ENCODE measurements at places on chromosomes 1 and 21.

GRCh38 chr1:157771661-157772425, 5.1 kb downstream of the FCRL2 start:
- H3K4me3 ChIP-seq: no peak overlapping the region
- no peak for DNase-seq
- no peaks in the 10 kb centered on the region for H3K36me3 ChIP-seq
- no peaks in the 10 kb centered on the region for H3K4me1 ChIP-seq
- H3K27me3 ChIP-seq: no peaks in the 10 kb centered on the region
- no peak overlapping the region for H3K27ac ChIP-seq

GRCh38 chr1:230163719-230164118, 96.7 kb downstream of the GALNT2 start:
- H3K36me3 ChIP-seq: no peaks in the 10 kb centered on the region
- H3K4me3 ChIP-seq: no peak overlapping the region
- peak overlapping the region; percentile 74 for H3K27ac ChIP-seq
- DNase-seq: no peak
- H3K27me3 ChIP-seq: no peaks in the 10 kb centered on the region

DNA sequence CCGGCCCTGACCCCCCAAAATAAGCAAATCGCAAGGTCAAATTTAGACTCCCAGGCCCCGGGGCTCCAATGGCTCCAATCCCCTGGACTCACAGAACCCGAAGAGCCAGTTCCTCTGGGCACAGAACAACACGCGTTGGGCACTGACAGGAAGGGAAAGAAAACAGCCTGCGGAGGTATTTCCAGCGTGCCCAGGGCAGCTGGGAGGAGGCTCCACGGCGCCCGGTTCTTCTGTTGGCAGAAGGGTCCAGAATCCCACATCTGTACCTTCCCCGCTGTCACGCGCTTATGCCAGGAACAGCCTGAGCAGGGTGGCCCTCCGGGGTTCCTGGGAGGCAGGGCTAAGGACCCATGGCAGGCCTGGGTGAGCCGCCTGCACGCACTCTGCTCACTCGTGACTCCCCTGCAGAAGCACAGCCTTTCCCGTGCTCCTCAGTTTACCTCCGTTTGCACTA, 85.5 kb downstream of the RIPK4 start:
- H3K4me3 ChIP-seq: no peak overlapping the region
- no peak for DNase-seq
- no peak overlapping the region for H3K27ac ChIP-seq

GRCh38 chr1:83807821-83808220, 191.1 kb downstream of the TTLL7 start:
- H3K27ac ChIP-seq: no peak overlapping the region
- H3K4me1 ChIP-seq: no peaks in the 10 kb centered on the region
- no peaks in the 10 kb centered on the region for H3K36me3 ChIP-seq
- no peak overlapping the region for H3K4me3 ChIP-seq
- no peaks in the 10 kb centered on the region for H3K27me3 ChIP-seq

GRCh38 chr1:37434292-37435225, 39.8 kb upstream of the ZC3H12A start:
- no peaks in the 10 kb centered on the region for H3K36me3 ChIP-seq
- no peak overlapping the region for H3K27ac ChIP-seq
- H3K4me1 ChIP-seq: no peaks in the 10 kb centered on the region
- no peak overlapping the region for H3K4me3 ChIP-seq
- DNase-seq: peak; percentile 52

DNA sequence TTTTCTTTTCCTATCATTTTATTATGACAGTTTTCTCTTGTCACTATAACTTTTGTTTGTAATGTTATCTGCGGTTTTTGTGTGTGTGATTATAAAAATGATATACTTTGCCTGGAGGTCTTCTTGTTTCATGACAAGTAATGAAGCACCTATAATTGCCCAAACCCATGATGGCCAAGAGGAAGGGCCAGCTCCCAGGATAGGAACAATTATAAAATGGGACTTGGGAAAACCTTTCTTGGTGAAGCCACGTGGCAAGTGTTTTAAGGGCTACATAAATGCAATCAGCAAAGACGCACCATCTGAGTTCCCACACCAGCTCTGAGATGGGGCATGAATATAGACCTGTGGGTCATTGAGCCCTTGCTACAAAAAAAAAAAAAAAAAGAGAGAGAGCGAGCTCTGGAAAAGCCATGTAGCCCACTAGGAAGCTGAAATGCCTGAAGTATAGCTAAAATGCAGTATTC, 462.6 kb upstream of the RUNX1 start:
- no peaks in the 10 kb centered on the region for H3K36me3 ChIP-seq
- H3K4me3 ChIP-seq: no peak overlapping the region

- no peak overlapping the region for H3K27ac ChIP-seq
- DNase-seq: no peak
- H3K4me3 ChIP-seq: no peak overlapping the region
- no peaks in the 10 kb centered on the region for H3K4me1 ChIP-seq
Observed at GRCh38 chr1:214859647-214860046, 222.9 kb upstream of the KCNK2 start.

DNA sequence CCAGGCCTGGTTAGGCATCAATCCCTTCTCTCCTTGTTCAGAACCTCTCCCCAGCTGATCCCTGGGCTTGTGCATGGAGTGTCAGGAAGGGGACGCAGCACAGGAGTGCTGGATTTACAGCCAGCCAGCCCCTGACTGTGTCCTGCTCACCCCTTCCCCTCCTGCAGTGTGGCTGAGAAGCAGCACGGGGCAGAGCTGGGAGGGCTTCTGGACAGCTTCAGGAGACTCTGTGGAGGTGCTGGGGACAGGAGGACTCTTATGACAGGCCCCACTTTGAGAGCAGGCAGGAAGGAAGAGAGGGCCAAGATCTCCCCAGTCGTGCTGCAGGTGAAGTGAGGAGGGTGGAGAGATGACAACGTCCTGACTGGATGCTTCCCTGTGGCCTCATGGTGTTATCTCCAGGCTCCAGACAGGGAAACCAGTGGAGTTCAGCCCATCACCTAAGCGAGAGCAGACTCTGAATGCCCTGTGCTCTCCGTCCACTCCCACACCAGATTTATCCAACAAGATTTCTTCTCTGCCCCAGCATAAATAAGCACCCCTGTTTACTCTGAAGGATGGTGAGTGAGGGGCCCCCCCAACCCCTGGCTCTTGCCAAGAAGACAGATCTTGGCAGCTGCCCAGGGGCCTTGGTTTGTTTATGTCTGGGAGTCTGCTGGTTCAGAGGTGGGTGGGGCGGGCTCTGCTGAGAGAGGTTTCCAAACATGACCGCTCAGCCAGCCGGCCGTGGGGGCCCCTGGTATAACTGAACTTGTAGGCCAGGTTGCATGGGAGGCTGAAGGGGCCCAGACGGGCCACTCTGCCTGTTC, 21.3 kb downstream of the TMCC2 start:
- DNase-seq: peak; percentile 49
- no peak overlapping the region for H3K4me3 ChIP-seq
- H3K4me1 ChIP-seq: peaks cover 33% of the 10 kb centered on the region
- H3K27me3 ChIP-seq: no peaks in the 10 kb centered on the region
- no peaks in the 10 kb centered on the region for H3K36me3 ChIP-seq
- H3K27ac ChIP-seq: no peak overlapping the region

- peaks cover 7% of the 10 kb centered on the region for H3K4me1 ChIP-seq
- peaks cover 65% of the 10 kb centered on the region for H3K36me3 ChIP-seq
- H3K27ac ChIP-seq: no peak overlapping the region
- no peak overlapping the region for H3K4me3 ChIP-seq
Observed at GRCh38 chr1:28578696-28579218, 13.3 kb upstream of the RAB42 start.

DNA sequence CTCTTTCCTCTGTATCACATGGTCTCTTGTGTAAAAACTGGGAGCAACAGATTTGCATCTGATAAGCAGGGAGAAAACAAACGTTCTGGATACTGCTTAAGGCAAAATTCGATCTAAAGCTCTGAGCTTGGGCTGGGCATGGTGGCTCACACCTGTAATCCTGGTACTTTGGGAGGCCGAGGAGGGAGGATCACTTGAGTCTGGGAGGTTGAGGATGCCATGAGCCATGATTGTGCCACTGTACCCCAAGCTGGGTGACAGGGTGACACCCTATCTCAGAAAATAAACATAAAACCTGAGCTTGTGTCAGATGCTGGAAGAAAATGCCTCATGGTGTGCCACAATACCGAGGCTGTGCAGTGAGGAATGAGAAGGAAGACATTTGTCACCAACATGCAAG, 73.9 kb downstream of the SCCPDH start:
- DNase-seq: no peak
- H3K4me1 ChIP-seq: no peaks in the 10 kb centered on the region
- no peaks in the 10 kb centered on the region for H3K36me3 ChIP-seq
- peaks cover 20% of the 10 kb centered on the region for H3K27me3 ChIP-seq
- no peak overlapping the region for H3K4me3 ChIP-seq

GRCh38 chr21:15422783-15423182, 307.0 kb upstream of the USP25 start:
- no peak overlapping the region for H3K4me3 ChIP-seq
- H3K4me1 ChIP-seq: no peaks in the 10 kb centered on the region
- no peak for DNase-seq
- no peaks in the 10 kb centered on the region for H3K27me3 ChIP-seq

- H3K27ac ChIP-seq: peak overlapping the region; percentile 82
- H3K4me1 ChIP-seq: peaks cover 6% of the 10 kb centered on the region
- no peaks in the 10 kb centered on the region for H3K36me3 ChIP-seq
- no peaks in the 10 kb centered on the region for H3K27me3 ChIP-seq
- DNase-seq: no peak
Observed at GRCh38 chr21:31161157-31161556, 122.9 kb upstream of the KRTAP19-8 start.

DNA sequence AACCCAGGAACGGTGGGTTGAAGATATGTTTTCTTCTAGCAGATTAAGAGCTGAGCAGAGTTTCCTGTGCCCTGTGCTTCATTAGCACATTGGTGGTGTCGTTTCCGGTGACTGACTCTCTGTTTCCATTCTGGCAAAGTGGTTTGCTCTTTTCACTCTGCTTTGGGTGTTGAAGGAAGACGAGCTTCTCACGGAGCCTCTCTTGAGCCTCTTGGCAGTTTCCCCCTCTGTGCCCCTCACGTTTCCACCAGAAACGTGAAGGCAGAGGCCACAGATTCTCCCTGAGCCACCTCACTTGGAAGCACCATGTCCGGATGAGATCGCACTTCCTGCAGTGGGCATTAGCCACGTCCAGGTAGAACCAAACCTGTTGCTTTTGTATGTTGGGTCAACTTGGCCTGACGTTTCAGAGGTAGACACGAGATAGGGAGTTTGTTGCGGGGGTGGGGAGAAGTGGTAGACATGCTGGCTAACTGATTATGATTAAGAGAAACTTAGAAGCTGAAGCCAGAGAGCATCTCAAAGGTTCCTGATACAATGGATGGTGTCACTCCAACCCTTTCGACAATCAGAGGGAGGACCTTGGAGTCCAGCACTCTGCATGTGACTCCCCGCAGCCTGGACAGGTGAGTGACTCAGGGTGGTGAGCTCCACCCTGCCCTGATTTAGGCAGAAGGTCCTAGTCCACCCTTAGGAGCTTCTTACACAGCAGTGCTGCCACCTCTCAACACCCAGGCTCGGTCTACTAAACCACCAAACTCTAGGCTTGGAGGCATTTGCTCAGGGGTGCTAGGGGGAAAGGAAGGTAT, at the start of gene LAX1:
Gene LAX1 (plus strand): TSS at position 155 of the 809 bp plus-strand sequence. CDS start 383 bp downstream, at position 538.
- H3K27me3 ChIP-seq: no peaks in the 10 kb centered on the region
- H3K4me3 ChIP-seq: peak within 1 kb of the TSS; percentile 34
- H3K36me3 ChIP-seq: no peaks in the 10 kb centered on the region
- H3K27ac ChIP-seq: peak within 1 kb of the TSS; percentile 75
- DNase-seq: no peak

- H3K4me3 ChIP-seq: peak overlapping the region; percentile 16
- H3K36me3 ChIP-seq: no peaks in the 10 kb centered on the region
- peaks cover 43% of the 10 kb centered on the region for H3K4me1 ChIP-seq
- H3K27ac ChIP-seq: peak overlapping the region; percentile 76
- H3K27me3 ChIP-seq: no peaks in the 10 kb centered on the region
- peak; percentile 32 for DNase-seq
Observed at GRCh38 chr1:183090391-183091006, 67.3 kb downstream of the LAMC1 start.

- DNase-seq: peak; percentile 8
- H3K4me1 ChIP-seq: peaks cover 5% of the 10 kb centered on the region
- no peaks in the 10 kb centered on the region for H3K27me3 ChIP-seq
- no peak overlapping the region for H3K4me3 ChIP-seq
- no peak overlapping the region for H3K27ac ChIP-seq
Observed at GRCh38 chr1:204660509-204660908, 25.0 kb downstream of the LRRN2 start.

DNA sequence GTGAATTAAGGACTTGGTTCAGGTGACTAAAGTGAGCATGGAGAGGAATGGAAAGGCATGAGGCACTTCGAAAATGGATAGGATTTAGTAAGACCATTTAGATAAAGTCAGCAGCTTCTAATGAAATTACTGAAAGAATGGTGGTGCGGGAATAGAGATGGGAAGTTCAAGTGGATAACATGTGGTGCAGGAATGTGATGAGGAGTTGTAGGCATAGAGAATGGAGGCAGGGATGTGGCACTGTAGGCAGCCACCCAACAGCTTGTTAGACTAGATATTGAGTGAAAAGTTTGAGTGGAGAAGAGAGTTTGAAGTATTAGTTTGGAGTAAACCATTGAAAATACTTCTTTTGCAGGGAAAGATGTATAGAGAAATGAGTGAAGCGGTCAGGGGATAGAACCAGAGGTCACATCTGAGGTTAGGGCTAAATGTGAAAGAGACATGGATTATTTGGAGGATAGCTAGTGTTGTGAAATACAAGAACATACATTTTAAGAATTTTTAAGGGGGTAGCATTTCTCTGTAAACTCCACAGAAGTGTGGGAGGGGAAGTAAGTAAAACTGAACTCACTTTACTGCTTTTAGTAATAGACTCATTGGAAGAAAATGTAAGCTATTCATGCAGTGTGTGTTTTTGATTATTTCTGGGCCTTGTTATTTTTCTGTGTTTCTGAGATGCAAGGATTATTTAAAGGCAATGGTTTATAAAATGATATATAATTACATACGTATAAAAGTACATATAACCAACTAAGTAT, 46.2 kb downstream of the DYRK1A start:
- no peaks in the 10 kb centered on the region for H3K36me3 ChIP-seq
- H3K4me1 ChIP-seq: peaks cover 50% of the 10 kb centered on the region
- no peak overlapping the region for H3K27ac ChIP-seq

GRCh38 chr1:232571523-232571922, 58.4 kb downstream of the SIPA1L2 start:
- H3K4me1 ChIP-seq: no peaks in the 10 kb centered on the region
- no peak overlapping the region for H3K4me3 ChIP-seq
- no peak for DNase-seq

DNA sequence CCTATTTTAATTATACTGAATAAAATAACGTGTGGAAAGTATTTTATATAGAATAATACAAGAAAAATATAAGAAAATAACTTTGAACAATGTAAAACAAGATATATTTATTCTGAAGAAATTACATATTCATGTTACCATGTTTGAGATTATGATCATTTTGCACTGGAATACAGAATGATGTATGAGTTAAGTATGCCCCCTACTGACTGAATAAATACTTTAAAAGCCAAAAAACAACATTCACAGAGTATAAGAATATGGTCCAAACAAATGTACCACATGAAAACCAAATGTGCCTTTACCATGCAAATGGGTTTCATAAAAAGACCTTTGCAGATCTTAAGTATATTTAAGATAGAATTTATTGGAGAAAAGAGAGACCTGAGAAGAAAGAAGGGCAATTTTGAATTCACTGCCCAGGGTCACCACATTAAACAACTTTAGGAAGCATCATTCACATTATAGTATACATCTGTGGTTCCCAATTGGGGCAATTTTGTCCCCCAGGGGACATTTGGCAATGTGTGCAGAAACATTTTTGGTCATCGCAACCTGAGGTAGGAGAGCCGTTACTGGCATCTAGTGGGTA, 136.6 kb upstream of the GFI1 start:
- H3K4me1 ChIP-seq: no peaks in the 10 kb centered on the region
- peaks cover 36% of the 10 kb centered on the region for H3K36me3 ChIP-seq
- H3K4me3 ChIP-seq: no peak overlapping the region

- no peak overlapping the region for H3K27ac ChIP-seq
- no peaks in the 10 kb centered on the region for H3K27me3 ChIP-seq
- H3K36me3 ChIP-seq: no peaks in the 10 kb centered on the region
- no peak overlapping the region for H3K4me3 ChIP-seq
Observed at GRCh38 chr1:186965847-186966246, 137.1 kb downstream of the PLA2G4A start.
